COR-L47 (cell line): ENCODE measurements at places on chromosomes 16 and 17.

- DNase-seq: no peak
These were observed 23.3 kb downstream of the TRARG1 start for GRCh38 chr17:1302761-1303160.

DNA sequence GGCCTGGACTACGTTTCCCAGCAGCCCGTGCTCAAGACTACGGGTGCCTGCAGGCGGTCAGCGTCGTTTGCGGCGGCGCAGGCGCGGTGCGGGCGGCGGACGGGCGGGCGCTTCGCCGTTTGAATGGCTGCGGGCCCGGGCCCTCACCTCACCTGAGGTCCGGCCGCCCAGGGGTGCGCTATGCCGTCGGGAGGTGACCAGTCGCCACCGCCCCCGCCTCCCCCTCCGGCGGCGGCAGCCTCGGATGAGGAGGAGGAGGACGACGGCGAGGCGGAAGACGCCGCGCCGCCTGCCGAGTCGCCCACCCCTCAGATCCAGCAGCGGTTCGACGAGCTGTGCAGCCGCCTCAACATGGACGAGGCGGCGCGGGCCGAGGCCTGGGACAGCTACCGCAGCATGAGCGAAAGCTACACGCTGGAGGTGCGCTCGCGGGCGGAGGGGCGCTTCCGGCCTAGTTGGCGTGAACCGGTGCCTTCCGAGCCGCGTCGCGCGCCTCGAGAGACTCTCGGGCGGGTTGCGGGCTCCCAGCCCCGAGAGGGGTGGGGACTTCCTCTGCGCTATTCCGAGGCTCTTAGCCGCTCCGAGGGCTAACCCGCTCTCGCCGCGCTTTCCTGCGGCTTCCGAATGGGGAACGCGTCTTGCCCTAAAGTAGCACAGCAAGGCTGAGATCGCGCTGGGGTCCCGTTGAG lies at the start of gene RBL2:
RBL2 (plus strand) TSS at position 95 of the 689 bp plus-strand sequence; CDS start at position 181, 86 bp downstream.
- DNase-seq: peak; percentile 71

- DNase-seq: no peak
These were observed 15.4 kb downstream of the PHF12 start for GRCh38 chr17:28935744-28936460.

DNA sequence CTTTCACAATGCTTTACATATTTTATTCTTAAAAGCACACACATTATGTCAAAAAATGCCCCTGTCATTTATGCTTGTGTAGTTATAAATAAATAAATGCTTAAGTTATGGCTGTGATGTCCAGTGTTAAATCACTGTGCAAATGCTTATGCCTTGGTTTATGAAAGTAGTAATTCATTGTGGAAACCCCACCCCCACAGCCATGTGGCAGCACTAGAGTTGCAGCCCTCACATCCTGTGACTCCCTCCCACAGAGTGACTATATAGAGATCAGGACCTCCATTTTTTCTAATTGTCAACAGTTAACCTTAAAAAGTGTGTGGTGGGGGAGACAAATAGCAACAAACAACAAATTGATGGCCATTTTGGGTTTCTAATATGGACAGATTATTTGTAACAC lies 2.4 kb downstream of the SKAP1 start:
- DNase-seq: no peak

GRCh38 chr16:60217787-60218186 lies 1483.7 kb upstream of the GOT2 start:
- DNase-seq: no peak

GRCh38 chr16:30837904-30838303 lies 50.9 kb upstream of the ZNF629 start:
- no peak for DNase-seq

DNA sequence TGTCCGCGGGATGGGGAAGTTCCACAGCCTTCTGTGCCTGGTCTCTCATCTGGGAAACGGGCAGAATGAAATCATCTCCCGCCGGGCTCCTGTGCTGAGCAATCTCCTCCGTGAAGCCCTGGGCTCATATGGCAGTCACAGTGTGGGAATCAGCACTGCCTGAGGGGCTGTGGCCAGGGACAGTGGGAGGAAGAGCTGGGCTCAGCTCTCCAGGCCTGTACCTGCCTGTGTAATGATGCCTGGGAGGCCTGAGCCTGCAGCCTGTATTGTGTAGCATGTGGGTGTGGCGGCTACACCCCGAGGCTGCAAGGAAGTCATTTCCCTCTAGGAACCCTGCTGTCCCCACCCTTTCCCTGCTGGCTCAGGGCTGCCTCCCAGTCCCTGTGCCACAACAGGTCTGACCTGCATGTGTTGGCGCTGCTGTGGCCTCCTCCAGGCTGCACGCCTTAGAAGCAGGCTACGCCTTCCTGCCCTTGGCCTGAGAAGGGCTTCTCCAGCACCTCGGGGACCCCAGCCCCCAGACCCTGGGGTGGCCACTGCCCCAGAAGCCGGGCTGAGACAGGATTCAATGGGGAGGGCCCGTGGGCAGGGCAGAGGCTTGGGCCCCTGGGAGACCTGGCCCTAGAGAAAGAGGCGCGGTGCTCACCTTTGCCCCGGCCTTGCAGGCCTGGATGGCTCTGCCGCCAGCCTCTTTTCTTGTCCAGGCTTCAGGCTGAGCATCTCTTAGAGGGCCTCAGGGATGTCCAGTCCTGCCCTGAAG lies 2.1 kb downstream of the ITGB4 start:
- no peak for DNase-seq

DNA sequence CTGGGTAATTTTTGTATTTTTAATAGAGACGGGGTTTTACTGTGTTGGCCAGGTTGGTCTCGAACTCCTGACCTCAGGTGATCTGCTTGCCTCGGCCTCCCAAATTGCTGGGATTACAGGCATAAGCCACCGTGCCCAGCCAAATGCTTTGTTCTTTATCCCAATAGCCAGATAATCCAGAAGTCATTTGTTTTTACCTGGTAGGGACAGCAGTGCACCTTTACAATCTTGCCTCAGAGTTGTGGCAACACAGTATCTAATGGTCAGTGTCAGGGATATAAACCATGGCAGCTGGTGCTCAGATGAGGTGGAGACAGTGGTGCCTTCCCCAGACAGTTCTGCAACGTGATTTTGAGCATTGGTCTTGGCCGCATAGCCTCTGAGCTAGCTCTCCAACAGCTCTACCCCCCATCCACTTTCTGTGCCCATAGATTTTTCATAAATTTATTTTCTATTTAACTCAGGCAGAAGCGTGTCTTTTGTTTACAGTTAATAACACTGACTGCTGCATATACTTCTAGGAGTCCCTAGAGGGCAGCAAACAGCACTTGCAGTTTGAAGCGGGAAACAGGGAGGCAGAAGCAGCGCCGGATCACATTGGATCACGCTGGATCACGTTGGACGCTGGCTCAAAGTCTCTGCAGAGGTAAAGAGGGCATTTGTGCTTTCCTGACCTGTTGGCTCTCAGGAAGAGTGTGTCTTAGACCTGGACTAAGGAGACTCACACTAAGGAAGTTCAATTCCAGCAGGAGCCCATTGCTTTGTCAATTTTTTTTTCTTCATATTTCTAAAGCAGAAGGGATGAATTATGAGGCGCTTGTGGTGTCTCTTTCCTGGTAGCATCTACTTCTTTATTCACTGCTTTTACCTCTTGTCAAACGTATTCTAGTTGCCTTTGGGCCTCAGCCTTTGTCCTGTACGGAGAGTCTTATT lies 5.1 kb upstream of the GGT6 start:
- peak; percentile 34 for DNase-seq

- DNase-seq: no peak
These were observed 5.1 kb upstream of the CD300LD start for GRCh38 chr17:74597069-74597790.

DNA sequence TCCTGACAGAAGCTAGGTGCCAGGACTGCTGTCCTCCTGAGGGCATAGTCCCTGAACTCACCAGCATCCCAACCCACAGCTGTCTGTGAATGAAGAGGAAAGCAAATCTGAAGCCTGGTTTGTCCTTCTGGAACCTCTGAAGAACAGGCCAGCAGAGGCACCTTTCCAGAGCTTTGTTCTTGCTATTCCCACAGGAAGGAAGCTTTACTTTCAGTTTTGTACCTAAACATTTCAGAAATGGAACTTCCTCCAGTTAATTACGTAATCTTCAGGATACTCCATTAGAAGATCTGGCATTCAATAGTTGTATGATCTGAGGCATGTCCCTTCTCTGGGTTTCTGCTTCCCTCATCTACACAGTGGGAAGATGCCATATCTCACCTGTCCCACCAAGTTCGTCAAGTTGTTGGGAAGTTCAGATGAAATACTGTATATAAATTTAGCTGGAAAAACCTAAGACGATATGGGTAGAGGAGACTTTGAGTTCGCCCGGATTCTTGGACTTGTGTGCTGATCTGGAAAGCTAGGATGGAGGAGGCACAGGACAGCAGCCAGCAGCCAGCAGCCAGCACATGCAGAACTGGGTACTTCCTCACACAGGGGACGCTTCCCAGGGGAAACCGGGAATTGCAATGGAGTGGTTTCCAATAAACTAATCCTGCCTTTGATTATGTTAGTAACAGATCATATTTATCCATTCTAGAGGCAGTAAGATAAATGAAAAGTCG lies 22.4 kb downstream of the NXPH3 start:
- no peak for DNase-seq

DNA sequence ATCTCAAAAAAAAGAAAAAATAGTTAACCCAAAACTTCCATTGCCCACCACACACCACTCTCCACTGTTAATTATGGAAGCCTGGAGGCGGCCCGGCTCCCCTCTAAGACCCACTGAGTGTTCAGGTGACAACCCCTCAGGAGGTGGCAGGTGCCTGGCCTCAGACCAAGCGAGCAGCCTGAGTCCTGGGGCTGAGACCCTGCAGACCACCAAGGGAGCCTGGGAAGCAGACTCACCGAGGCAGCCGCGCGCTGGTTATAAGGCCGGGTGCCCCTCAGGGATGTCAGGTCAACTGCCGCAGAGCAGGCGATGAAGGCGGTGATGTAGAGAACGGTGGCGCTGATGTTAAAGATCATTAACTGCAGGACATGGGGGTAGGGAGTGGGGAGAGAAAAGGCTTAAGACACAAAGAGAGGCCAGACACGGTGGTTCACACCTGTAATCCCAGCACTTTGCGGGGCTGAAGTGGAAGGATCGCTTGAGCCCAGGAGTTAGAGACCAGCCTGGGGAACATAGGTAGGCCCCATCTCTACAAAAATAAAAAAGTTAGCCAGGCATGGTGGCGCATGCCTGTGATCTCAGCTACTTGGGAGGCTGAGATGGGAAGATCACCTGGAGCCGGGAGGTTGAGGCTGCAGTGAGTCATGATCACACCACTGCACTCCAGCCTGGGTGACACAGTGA lies 13.3 kb downstream of the ARL2BP start:
- DNase-seq: no peak

DNA sequence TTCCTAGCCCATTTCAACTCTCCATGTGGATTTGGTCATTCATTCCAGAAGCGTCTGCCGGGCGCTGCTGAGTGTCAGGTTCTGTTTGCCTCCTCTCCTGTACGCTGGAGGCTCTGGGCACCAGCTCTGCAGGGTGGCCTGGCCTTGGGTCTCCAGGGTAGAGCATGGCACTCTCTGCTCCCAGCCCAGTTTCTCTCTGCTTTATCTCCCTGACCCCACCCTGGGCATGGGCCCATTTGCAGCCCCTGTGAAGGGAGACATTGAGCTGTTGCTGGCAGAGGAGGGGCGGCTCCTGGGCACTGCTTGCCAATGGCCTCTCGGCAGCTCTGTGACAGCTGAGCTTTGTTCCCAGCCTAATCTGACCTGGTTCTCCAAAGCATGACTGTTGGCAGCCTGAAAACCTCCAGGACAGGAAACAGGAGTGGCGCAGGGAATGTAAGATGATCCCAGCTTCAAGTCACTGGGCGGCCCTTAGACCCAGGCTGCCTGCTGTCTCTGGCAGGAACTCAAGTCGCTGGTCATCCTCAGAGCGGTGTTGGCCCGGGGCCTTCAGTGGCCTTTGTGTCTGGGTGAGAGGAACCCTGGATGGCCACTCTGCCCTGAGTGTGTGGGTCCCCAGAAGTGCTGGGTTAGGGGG lies 146.8 kb downstream of the SEC14L1 start:
- peak; percentile 26 for DNase-seq

GRCh38 chr17:15952048-15952532 lies 7.2 kb downstream of the ADORA2B start:
- DNase-seq: no peak

- no peak for DNase-seq
These were observed 36.8 kb downstream of the HS3ST3B1 start for GRCh38 chr17:14337596-14338079.

DNA sequence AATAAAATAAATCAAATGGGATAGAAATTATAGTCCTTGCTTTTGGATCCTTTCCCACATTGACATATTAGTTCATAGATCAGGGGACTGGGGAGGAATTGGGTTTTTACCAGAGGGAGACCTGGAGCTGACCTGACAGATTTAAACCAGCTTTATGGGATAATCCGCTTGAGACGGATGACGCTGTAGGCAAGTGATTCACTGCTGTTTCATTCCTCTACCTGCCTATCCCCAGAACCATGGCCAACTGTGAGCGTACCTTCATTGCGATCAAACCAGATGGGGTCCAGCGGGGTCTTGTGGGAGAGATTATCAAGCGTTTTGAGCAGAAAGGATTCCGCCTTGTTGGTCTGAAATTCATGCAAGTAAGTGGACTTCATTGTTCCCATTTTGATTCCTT lies 2.1 kb downstream of the NME1 start:
- no peak for DNase-seq

GRCh38 chr17:6470751-6471521 lies 26.7 kb downstream of the PIMREG start:
- DNase-seq: no peak

- DNase-seq: no peak
These were observed 12.7 kb downstream of the ITGA2B start for GRCh38 chr17:44376779-44377178.

GRCh38 chr17:297758-298157 lies 54.8 kb downstream of the RPH3AL start:
- DNase-seq: no peak

DNA sequence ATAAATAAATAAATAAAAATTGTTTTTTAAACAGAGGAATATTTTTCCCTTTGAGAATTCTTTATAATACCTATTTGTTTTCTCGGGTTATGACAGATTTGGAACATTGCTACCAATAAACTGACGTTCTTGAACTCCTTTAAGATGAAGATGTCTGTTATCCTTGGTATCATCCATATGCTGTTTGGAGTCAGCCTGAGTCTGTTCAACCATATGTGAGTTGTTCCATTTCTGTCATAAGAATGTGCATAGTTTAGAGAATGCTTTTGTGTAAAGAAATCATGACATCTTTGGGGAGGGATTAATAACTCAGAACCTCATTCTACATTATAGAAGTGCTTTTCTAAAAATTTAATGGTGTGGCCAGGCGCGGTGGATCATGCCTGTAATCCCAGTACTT lies 37.2 kb upstream of the NAGLU start:
- no peak for DNase-seq

DNA sequence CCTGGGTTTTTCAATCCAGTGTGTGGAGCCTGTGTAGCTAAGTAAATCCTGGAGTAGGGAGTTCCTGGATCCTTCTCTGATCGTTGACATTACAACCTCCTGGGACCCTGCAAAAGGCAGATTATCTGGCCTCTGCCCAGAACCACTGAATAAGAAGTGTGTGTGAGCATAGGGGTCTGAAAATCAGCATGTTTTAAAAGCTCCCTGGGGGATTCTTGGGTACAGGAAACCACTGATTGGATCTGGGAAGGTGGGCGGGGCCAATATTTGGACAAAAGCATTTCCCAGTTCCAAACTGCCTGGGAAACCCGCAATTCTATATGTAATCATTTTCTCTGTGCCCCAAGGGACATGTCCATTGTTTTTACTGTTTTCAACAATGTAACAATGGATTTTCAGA lies 27.2 kb upstream of the BEAN1 start:
- DNase-seq: no peak
